ENCODE measurements at places on chromosomes 16 and 17.

GRCh38 chr17:12136646-12137045 is 116.0 kb downstream of the MAP2K4 start:
- no peak for DNase-seq

GRCh38 chr17:80882323-80882722 is 109.3 kb upstream of the CHMP6 start:
- DNase-seq: no peak

DNA sequence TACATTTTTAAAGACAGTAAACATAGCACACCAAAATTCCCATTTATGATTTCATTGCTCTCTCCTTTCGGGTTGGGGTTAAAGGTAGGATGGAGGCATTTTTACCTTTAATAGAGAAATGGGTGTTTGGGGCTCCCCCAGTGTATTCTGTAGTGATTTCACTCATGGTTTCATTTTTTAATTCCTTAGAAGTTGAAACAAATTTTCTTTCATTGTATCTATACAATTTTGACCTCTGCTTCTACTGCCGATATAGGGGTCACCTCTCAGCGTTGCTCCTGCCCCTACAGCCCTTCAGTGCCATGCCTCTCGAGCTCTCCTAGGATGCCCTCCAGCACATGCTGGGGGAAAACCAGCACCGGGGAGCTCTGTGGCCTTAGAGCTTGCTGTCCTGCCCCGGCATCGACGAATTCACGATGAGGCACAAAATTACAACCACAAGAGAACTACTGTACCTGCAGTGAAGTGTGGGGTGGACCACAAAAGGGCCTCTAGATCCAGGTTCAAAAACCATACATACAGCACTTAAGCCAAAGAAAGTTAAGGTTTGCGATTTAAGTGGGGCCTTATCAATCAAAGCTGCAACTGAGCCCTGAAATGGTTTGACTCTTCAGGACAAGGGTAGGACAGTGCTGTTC is 39.3 kb downstream of the LITAFD start:
- DNase-seq: no peak

- DNase-seq: no peak
Observed at GRCh38 chr16:79784007-79784406, 183.5 kb upstream of the MAF start.

GRCh38 chr16:88593910-88594309 is 23.7 kb downstream of the ZC3H18 start:
- DNase-seq: no peak

- DNase-seq: no peak
Observed at GRCh38 chr16:78240459-78241222, 141.2 kb downstream of the WWOX start.

DNA sequence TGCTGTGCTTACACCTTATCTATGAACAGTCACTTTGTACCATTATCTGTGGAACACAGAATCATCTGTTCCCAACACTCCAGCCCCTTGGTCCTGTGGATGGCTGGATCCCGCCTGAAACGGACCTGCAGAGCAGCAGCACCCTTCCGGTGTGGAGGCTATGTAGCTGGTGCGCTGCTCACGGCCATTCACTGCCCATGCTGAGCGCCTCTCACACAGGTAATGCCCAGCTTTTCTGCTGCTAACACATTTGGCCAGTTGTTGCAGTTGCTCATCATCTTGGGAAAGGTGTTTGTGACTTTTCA is 11.4 kb upstream of the PLK1 start:
- DNase-seq: no peak

- DNase-seq: no peak
Observed at GRCh38 chr17:45789874-45790273, 5.8 kb downstream of the CRHR1 start.

- no peak for DNase-seq
Observed at GRCh38 chr16:88649195-88649923, 1.5 kb downstream of the CYBA start.

DNA sequence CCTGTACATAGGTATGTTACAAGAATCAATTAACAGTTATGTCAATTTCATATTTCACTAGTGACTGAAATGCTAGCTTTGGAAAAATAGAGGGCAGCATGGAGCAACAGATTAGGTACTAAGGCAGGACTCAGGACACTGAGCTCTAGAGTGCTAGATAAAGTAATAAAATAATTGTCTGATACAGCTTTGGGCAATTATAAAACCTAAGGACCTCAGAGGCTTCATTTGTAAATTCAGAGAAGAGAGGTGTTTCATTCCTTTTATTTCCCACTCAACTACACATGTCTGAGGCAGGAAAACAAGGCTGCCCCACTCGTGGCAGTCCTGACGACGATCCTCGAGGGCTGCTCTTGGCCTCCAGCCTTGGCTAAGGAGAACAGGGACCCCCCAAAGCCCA is 81.5 kb downstream of the CA4 start:
- DNase-seq: no peak

DNA sequence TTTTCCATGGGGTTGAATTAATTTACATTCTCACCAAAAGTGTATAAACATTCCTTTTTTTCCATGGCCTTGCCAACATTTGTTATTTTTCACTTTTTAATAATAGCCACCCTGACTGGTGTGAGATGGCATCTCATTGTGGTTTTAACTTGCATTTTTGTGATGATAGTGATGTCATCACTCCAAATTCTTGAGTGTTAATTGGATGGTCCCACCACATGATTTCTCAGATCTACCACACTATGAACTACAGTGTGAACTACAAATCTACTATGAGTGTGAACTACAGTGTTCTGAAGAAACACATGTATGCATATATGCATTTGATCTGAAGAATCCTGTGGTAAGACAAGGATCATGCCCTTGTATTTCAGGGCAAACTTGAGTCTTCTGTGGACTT is 340.1 kb downstream of the ABCC12 start:
- DNase-seq: no peak

Measured in GDM1 (cell line).